K562 (cell line): ENCODE measurements at places on chromosomes 6 and 20.

GRCh38 chr6:39388606-39389483 lies 66.3 kb upstream of the KCNK16 start:
- DNase-seq, result no peak

DNA sequence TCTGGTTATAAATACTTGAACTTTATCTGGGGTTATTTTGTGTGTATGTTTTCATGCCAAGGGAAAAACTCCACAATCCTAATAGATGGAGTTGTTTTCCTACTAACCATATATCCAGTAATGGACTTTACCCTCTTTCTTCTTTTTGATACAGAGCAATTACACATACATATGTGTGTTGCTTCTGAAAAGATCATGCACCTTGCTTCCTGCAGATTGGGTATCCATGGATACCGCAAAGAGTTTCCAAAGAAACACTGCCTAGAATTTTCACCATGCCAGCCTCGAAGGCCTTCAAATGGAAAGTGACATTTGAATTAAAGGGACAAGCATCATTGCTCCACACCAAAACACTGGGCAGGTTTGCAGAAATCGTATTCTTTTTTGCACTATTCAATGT lies 26.8 kb downstream of the HDDC2 start:
- DNase-seq, result no peak

DNA sequence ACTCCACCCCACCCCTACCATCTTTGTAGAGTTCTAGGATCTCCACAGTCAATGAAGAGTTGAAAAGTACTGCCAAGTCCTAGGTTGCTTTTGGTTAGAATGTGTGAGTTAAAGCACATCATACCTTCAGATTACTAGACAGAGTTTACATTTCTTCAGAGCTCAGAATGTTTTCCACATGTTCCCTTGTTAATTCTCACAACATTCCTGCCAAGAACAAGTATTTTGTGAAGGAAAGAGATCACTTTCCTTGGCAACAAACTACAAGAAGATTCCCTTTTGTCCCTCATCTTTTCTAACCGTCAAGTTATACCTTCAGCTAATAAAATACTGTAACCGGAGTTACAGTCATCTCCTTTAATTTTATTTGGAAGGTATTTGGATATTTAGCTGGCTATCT lies 266.8 kb downstream of the ZFAND3 start:
- DNase-seq, result no peak

- DNase-seq, result no peak
These were observed 161.0 kb downstream of the AIG1 start for GRCh38 chr6:143221698-143222097.

- no peak for DNase-seq
These were observed 145.9 kb upstream of the FBXL4 start for GRCh38 chr6:99093456-99094190.

- peak; percentile 58 for DNase-seq
These were observed 54.8 kb downstream of the CTCFL start for GRCh38 chr20:57470212-57470522.
